ENCODE measurements at places on chromosomes 6 and 20.

DNA sequence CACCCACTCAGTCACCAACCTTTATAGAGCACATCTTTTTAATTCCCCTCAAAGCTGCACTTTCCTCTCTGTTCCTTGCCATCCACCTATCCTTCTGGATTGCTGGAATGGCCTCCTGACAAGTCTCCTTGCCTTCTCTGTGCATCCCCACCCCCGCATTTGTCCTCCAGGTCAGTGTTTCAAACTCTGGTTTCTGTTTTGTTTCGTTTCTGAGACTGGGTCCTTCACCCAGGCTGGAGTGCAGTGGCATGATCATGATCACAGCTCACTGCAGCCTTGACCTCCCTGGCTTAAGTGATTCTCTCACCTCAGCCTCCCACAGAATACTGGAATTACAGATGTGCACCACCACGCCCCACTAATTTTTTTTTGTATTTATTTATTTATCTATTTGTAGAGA, 96.2 kb downstream of the PLCB1 start:
- no peak for DNase-seq

GRCh38 chr6:131424475-131424874, 148.6 kb upstream of the ARG1 start:
- DNase-seq = no peak

GRCh38 chr6:119323931-119324330, 25.6 kb downstream of the MAN1A1 start:
- DNase-seq = no peak

DNA sequence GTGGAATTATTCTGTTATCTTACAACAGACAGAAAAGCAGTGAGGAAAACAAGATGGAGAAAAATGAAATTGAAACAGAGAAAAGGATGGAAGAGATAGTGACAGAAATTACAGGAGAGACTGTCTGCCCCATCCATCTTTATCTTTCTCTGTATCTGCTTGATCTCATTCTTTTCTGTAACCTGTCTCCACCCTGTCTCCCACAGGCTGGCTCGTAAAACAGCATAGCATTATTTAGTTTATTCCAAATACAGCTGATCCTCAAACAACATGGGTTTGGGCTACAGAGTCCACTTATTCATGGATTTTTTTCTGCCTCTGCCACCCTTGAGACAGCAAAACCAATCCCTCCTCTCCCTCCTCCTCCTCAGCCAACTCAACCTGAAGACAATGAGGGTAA, 482.3 kb upstream of the JARID2 start:
- no peak for DNase-seq

DNA sequence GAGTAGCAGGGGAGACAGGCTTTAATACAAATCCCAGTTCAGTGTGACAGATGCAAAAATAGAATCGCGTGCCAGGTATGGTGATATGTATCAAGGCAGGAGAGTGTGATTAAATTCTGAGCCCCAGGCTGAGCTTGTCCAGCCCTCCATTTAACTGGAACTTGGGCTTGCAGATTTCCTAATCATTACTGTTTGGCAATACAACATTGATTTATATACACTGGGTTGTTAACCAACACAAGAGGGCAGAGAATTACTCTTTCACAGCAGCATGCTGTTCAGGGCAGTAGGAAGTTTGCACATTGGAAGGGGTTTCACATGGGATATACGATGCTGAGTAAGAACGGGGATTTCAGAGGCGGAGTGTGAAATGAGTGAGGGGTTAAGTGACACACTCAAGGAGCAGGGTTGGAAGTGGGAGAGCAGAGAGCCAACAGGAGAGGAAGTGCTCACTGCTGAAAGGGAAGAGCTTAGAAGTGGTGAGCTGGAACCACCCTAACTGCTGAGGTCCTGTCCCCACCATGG, 70.8 kb upstream of the ATXN1 start:
- no peak for DNase-seq

DNA sequence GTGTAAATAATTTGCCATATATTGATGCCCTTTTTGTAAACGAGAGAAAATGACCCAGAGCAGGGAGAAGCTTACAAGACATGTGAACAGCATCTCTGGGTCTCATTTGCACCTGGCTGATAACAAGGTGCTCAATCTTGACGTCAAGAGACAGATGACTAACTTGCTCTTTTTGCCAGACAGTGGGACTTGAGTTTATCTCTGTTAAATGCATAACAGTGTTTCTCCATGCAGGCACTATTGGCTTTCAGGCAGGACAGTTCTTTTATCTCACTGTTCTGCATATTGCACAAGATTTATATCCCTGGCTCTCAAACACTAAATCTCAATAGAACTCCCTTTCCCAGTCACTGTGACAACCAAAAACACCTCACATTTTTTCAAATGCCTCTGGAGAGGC, 56.4 kb downstream of the RFX6 start:
- no peak for DNase-seq

- DNase-seq = no peak
Measured at GRCh38 chr20:46827718-46828458, 66.8 kb upstream of the EYA2 start.

DNA sequence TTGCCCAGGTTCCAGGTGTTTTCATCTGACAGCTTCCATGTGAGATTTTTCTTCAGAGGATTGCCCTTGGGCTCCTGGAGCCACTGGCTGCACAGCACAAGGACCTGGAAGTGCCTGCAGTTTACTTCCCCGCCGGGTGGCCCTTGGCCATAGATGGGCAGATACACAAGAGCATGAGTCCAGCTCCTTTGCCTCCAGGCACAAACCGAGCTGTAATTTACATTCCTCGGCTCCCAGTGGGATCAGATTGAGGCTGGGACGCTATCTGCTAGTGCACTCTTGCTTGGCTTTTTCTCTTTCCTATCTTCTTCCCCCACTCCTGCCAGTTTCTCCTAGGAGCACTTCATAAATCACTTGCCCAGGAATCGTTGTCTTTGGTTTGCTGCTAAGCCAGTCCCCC, 85.4 kb upstream of the RALY start:
- peak; percentile 24 for DNase-seq

DNA sequence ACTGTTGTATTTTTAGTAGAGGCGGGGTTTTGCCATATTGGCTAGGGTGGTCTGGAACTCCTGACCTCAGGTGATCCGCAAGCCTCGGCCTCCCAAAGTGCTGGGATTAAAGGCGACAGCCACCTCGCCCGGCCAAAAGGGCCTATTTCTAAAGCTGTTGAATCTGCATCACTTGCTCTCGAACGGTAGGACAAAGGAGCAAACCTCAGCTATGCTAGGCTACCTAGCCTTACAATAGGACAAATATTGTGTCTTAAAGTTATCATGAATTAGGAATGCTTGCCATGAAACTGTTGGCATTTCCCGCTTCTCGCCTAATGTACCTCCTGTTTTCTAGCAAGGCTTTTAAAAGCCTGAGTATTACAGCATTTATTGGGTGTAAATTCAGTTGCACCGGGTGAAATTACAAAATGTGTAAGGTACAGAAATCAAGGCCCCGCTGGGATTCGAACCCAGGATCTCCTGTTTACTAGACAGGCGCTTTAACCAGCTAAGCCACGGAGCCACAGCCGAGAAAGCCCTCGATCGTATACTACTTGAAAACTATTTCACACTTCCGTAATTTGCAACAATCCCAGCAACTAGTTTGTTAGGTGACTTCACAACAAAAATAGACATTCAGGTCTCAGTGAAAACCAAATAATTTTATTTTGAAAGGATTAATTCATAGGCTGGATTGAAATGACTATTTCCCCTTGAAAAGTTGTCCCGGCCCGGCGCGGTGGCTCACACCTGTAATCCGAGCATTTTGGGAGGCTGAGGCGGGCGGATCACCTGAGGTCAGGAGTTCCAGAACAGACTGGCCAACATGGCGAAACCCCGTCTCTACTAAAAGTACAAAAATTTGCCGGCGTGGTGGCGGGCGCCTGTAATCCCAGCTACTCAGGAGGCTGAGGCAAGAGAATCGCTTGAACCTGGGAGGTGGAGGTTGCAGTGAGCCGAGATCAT, 211.6 kb upstream of the ZNF184 start:
- DNase-seq = no peak

DNA sequence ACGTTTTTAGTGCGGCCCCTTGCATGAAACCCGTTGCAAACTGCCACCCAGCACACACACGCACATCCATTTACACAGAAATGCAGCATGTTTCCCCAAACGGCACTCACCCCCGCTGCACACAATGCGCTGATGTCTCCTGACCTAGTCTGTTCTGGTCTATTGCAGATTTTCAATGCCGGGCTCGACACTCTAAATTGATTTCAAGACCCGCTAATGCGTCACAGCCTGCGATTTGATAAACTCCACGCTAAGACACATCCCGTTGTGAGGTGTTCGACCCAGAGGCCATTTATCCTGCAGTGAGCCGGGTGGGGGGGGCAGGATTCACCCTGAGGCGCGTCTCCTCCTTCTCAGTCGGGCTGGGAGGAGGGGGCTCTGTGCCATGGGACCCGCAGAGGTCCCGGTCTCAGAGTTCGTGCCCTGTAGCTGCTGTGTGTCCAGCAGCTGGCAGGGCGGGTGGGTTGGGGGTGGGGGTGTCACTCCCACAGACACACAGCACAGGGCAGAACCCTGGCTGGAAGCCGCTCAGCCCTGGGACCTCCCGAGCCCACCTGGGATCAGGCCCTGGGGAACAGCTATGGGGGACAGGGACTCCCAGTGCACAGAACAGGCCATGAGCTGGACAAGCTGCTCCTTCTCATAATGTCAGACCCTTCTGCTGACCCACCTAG, 367.9 kb downstream of the PREX1 start:
- no peak for DNase-seq

DNA sequence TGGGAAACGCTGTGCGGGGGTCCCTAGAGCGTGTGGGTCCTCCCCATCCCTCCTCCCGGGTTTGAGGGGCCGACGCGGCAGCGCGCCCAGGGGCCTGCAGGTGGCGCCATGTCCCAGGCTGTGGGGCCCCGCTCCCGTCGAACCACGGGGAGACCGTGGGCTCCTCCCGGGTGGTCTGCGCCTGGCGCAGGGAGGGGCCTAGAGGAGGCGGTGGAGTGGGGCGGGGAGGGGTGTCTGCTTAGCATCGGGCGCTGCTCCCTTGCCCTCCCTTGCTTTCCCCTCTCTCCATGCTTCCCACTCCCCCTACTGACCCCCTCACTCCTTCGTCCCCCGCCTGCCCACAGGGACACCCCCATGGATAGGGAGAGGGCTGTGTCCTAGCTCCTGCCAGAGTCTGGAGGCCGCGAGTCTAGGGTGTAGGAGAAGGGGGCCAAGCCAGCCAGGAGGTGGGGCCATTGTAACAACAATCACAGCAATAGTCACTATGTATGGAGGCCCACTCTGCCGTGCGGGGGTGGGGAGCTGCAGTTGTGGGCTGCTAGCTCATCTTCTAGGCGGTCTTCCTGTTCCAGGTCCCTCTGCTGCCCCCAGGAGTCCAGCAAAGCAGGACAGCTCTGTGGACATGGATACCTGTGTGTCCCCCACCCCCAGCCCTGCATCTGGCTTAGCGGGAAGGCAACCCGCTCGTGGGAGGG, 51.7 kb downstream of the CHMP4B start:
- no peak for DNase-seq

DNA sequence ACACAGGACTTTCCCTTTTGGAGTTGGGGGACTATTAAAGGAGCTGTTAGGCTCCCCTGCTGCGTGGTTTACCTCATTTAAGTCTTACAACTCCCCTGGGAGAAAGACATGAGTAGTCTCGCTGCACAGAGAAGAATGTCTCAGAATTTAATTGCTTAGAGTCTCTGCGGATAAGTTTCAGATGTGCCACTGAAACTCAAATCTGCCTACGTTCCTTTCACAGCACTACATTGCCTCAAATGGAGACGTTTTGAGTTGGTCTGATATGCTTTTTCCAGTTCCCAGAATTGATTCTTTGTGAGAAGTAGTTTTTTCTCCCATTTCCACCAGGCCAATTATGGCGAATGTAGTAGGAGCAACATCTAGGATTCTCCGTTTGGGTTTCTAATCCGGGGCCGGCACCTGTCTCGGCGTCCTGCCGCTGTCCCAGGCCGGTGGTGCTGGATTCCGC, 532 bp upstream of the SLC35F1 start:
- no peak for DNase-seq

DNA sequence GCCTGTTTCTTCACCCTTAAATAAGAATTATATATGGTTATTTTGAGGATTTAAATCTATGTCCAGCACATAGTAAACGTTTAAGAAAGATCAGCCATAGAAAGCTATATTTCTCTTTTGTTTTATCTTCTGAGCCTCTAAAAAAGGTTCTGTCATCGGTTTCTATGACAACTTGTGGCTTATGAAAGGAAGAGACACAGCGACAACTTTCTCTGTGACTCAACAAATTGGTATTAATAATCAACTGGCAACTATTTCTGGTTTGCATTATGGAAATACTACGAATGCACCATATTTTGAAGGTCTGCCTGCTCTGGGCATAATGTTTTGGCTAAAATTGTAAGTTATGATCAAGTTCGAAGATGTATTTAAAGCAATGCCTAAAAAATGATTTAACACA, 751.0 kb downstream of the CD109 start:
- DNase-seq = peak; percentile 6

- no peak for DNase-seq
Measured at GRCh38 chr6:108020472-108021116, 53.9 kb downstream of the OSTM1 start.

- DNase-seq = no peak
Measured at GRCh38 chr20:9809271-9809670, 29.6 kb downstream of the PAK5 start.

- DNase-seq = no peak
Measured at GRCh38 chr6:42498473-42499128, 46.9 kb upstream of the TRERF1 start.

GRCh38 chr20:2524709-2525506, 11.5 kb upstream of the TMC2 start:
- peak; percentile 52 for DNase-seq

Data from foreskin melanocyte (primary cell).